ENCODE measurements at places on chromosomes 16 and 17.

DNA sequence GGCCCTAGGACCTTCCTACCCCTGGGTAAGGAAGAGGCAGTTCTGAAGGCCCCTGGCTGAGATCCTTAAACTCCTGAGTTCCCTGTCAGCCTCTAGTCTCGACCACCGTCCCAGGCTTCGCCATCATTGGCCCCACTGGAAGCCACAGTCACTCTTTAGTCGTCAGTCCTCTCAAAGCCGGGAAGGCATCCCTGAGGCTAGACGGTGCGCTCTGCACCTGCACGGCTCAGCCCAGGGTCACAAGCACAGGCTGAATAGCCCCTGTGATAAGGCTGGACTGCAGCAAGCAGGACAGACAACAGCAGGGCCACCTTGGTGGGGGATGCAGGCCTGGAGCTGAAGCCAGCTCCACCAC, 3.3 kb upstream of the HEXIM1 start:
- DNase-seq = no peak

- no peak for DNase-seq
Measured at GRCh38 chr17:66654764-66655163, 180.2 kb upstream of the CACNG5 start.

- DNase-seq = no peak
Measured at GRCh38 chr16:50099957-50100648, 34.3 kb downstream of the HEATR3 start.

DNA sequence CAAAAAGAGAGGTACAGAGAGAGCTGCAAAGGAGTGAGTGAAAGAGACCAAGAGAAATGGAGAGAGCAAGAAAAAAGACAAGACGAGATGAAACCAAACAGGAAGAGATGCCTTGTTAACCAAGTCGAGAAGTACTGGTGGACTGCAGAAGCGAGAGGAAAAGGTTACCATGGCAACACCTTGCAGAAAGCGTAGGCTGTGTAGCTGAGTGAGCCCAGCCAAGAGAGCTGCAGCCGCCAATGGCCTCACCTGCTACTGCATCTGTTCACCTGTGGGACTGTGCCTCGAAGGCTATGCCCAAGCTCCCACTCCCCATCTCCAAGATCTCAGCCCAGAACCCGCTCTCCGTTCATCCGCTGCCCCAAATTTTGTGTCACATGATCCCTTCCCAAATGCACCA, 161.3 kb downstream of the SLC39A11 start:
- DNase-seq = no peak

DNA sequence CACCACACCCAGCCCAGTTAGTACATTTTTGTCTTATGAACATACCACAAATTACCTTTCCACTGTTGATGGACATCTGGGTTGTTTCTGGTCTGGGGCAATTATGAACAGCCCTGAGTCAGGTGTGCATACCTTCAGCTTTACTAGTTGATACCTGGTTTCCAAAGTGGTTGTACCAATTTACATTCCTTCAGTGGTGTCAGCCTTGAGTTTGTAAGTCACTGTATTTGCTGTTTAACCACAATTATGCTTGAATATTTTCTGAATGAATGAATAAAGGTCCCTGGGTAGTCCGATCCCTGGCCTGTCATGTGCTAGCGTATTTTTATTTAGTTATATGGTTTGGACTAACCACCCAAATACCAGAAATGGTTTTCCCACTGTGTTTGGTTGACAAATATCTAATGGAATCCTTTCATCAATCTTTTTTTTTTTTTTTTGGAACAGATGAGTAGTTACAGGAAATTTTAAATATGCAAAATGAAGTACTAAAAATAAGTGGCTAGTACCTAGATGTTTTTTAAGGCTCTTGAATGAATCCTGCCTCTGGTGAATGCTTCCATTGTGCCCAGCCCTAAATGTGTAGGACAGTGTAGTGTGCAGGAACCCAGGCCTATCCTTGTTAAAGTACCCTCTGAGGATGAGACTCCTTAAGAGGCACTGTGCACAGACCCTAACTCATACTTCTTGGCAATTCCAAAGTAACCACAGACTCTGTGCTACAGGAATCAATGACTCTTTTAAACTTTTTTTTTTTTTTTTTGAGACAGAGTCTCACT, 3.7 kb downstream of the DUSP14 start:
- no peak for DNase-seq

- DNase-seq = no peak
Measured at GRCh38 chr16:79823639-79824038, 223.1 kb upstream of the MAF start.

GRCh38 chr16:77696149-77696548, 26.2 kb upstream of the NUDT7 start:
- DNase-seq = no peak

DNA sequence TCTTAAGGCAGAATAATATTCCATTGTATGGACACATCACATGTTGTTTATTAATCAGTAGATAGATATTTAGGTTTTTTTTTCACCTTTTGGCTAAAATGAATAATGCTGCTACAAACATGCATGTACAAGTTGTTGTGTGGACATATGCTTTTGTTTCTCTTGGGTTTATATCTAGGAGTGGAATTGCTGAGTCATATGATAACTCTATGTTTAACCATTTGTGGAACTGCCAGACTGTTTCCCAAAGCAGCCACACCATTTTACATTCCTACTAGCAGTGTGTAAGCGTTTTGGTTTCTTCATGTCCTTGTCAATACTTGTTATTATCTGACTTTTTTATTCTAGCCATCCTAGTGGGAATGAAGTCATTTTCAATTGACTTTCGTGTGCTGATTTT, 21.3 kb downstream of the CYLD start:
- no peak for DNase-seq

DNA sequence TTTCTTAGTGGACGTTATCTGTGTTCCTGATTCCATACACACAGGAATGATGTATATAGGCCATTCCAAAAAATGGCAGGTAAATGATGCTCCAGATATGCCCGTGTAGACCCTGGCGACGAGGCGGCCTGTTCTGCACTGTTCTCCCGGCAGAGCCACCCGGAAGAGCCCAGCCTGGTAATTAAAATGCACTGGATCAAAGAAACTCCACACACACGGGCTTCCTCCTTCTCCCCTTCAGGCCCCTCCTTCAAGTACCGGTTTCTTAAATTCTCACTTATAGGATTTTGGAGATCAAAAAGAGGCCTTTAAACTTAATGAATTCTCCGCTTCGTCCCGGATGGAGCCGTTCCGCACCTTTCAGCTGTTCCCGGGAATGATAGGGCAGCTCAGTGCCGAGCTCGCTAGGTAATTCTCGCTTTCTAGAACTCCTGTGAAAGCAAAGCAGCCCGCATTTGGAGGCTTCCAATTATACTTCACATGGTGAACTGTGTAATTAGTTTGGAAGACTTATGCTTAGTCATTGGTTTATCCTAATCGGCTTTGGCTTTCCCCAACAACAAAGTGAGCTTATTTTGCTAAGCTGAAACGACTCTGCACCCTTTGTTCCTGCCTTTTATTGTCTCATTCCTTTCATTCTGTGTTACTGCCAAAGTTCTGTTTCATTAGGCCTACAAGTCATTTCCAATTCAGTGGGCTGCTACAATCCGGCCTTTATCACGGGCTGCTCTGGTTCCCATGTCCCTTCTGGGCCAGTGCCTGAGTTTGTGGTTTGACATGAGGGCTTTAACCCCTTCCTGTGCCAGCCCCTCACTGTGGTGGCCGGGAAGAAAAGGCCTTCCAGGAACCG, 150.0 kb downstream of the MSI2 start:
- DNase-seq = no peak

DNA sequence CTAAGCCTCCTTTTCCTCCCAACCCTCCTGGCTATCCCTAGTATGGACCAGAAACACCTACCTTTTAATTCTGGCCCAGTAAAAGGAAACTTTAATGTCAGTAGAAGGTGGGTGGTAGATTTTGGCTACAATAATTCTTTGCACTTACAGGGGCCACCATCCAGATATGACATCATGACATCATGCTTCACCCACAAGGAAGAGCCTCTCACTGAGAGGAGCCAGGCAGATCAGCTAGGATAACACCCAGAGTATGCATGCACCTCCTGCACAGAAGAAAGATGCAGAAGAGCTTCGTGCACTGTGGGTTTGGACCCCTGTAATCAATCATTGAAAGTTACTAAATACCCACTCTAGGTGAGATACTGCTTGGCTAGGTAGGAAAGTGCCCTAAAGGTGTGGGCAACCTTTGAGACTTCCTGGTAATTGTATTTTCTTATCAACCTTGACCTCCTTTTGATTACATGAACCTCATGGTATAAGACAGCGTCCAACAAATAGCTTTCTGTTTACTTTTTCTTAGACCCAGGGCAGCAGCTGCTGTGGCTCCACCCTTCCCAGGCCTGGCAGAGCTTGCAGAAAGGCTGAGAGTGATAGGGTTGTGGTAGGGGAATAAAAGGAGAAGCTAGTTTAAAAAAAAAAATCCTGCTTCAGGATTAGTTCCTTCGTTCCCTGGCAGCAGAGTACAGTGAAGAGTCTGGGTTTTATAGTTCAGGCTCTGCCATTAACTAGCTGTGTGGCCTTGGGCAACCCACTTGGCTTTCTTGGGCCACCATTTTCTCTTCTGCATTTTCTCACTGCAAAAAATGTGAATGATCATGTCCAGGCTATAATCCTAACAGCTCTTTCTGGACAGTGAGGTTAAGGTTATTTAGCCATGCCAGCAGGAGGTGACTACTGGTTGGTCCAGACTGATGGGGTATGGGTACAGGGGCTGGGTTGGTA, 6.2 kb downstream of the MAP3K14 start:
- DNase-seq = no peak
